Activated naive CD4-positive, alpha-beta T cell treated with anti-CD3 and anti-CD28 coated beads for 36 hours (primary cell): ENCODE measurements at places on chromosomes 6 and 20. TPM values are rescaled to one million over a fixed set of nuclear protein-coding genes. Genes with fewer than 3 reads are reported as not detected.

Gene LTB
- total RNA-seq = 50.5 TPM

DNA sequence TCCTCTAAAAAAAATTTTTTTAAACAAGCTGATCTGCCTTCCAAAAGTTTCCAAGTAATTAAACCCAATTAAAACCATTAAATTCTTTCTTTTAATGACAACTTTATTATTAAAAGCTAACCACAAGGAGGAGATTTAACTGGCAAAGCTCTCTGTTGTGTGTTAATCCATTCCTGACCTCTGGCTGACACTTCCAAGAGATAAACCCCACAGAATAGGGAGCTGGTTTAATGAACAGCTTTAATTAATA lies 230.8 kb downstream of the EYA2 start:
- no peak overlapping the region for H3K4me3 ChIP-seq
- DNase-seq = no peak

Gene KIF25
- total RNA-seq = not detected

- H3K4me1 ChIP-seq = no peaks in the 10 kb centered on the region
- no peak for DNase-seq
- no peak overlapping the region for H3K27ac ChIP-seq
- no peaks in the 10 kb centered on the region for H3K36me3 ChIP-seq
- H3K4me3 ChIP-seq = no peak overlapping the region
- H3K27me3 ChIP-seq = peaks cover 4% of the 10 kb centered on the region
Measured at GRCh38 chr6:134753001-134753400, 196.9 kb downstream of the ALDH8A1 start.

- H3K4me1 ChIP-seq = no peaks in the 10 kb centered on the region
- H3K36me3 ChIP-seq = no peaks in the 10 kb centered on the region
- no peak for DNase-seq
- H3K27ac ChIP-seq = no peak overlapping the region
Measured at GRCh38 chr20:60565083-60565482, 606.9 kb downstream of the CDH26 start.

GRCh38 chr6:29723262-29723665 lies at the start of gene HLA-F:
TSS of gene HLA-F (plus strand) at chr6:29723434. CDS start at chr6:29723464, 30 bp downstream.
- H3K4me3 ChIP-seq = peak within 1 kb of the TSS; percentile 90
- DNase-seq = peak; percentile 93
- H3K27ac ChIP-seq = peak within 1 kb of the TSS; percentile 97
- no peaks in the 10 kb centered on the region for H3K27me3 ChIP-seq

DNA sequence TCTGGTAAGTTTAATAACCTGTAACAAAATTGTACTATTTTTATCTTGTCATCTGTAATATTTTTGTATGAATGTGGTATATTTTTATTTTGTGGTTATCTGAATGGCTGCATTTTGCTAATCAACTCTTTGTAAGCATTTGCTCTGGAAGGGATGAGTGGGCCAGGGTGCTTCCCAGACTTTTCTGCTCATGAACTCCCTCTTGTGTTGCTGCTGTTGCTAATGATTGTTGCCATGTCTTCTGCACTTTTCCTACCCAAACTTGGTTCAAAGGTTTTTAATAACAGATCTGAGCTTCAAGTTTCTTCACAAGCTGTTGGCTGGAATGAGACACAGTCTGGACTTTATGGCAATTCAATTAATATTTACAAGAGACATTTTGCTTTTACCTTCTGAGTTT lies 1005.7 kb downstream of the HACE1 start:
- H3K27ac ChIP-seq = no peak overlapping the region
- no peak for DNase-seq
- H3K4me1 ChIP-seq = no peaks in the 10 kb centered on the region
- H3K4me3 ChIP-seq = no peak overlapping the region
- H3K27me3 ChIP-seq = no peaks in the 10 kb centered on the region

GRCh38 chr6:161027385-161027784 lies 35.8 kb downstream of the MAP3K4 start:
- H3K36me3 ChIP-seq = peaks cover 20% of the 10 kb centered on the region
- H3K27ac ChIP-seq = no peak overlapping the region
- H3K4me3 ChIP-seq = no peak overlapping the region
- H3K27me3 ChIP-seq = no peaks in the 10 kb centered on the region

- no peak overlapping the region for H3K27ac ChIP-seq
- no peaks in the 10 kb centered on the region for H3K27me3 ChIP-seq
- H3K4me3 ChIP-seq = no peak overlapping the region
- DNase-seq = no peak
- peaks cover 36% of the 10 kb centered on the region for H3K36me3 ChIP-seq
Measured at GRCh38 chr6:144160431-144161005, 10.2 kb downstream of the STX11 start.

DNA sequence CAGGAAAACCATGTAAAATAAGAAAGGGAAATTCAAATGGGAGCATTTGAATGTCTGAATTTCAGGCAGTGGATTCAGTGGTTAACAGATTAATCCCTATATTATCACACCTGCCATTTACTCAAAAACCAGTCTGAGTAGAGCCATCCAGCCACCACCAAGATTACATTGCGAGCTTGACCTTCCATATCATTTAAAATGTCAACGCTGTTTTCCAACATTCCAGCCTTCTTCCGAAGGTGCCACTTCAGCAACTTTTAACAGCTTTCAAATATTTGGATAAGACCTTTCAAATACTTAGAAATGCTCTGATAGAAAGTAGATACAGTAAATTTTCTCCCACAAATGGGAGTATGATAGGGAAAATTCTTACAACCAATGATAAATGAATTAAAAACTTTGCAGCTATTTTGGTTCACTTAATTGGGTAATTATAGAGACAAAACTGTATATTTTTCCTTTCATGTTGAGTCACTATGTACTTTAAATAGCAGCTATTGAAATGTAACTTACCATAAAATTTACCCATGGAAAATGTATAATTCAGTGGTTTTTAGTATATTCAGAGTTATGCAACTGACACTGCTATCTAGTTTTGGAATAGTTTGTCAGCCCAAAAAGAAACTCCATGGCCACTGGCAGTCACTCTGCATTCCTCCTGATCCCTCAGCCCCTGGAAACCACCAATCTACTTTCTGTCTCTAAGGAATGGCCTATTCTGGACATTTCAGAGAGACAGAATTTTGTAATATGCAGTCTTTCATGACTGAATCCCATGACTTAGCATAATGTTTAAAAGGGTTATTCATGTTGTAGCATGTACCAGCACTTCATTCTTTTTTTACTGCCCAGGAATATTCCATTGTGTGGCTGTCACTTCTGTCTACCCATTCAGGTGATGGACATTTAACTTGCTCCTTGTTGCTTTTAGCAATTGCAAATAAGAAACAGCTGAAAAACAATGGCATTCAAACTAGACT lies 21.5 kb downstream of the EZR start:
- no peak for DNase-seq
- peaks cover 89% of the 10 kb centered on the region for H3K4me1 ChIP-seq
- peak overlapping the region; percentile 32 for H3K4me3 ChIP-seq
- peak overlapping the region; percentile 78 for H3K27ac ChIP-seq
- peaks cover 15% of the 10 kb centered on the region for H3K36me3 ChIP-seq

DNA sequence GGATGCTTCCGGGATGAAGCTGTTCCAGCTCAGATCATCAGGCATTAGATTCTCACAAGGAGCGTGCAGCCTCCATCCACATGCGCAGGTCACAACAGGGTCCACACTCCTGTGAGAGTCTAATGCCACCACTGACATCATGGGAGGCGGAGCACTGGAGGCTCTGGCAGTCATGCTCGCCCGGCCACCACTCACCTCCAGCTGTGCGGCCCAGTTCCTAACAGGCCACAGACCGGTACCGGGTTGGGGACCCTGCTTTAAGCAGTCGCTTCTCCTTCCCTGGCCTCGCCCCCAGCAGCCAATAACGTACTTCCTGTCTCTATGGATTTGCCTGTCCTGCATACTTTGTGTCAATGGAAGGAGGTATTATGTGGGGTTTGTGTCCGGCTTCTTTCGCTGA lies 236.8 kb downstream of the TAF4 start:
- no peaks in the 10 kb centered on the region for H3K4me1 ChIP-seq
- peaks cover 11% of the 10 kb centered on the region for H3K27me3 ChIP-seq
- H3K4me3 ChIP-seq = no peak overlapping the region
- no peak for DNase-seq
- no peak overlapping the region for H3K27ac ChIP-seq

Gene GJA1
- 0.29 TPM for total RNA-seq

GRCh38 chr6:151807513-151808370 lies at the start of gene ESR1:
TSS of gene ESR1 (plus strand) at chr6:151807682. CDS start at chr6:151807913, 231 bp downstream.
- peak; percentile 26 for DNase-seq
- peaks cover 43% of the 10 kb centered on the region for H3K27me3 ChIP-seq
- H3K36me3 ChIP-seq = no peaks in the 10 kb centered on the region
- H3K4me3 ChIP-seq = peak within 1 kb of the TSS; percentile 69
- H3K27ac ChIP-seq = no peak within 1 kb of the TSS
- peaks cover 13% of the 10 kb centered on the region for H3K4me1 ChIP-seq

Gene LCA5
- total RNA-seq = 0.22 TPM

- no peaks in the 10 kb centered on the region for H3K4me1 ChIP-seq
- H3K4me3 ChIP-seq = no peak overlapping the region
- no peak for DNase-seq
- H3K27me3 ChIP-seq = no peaks in the 10 kb centered on the region
- H3K36me3 ChIP-seq = no peaks in the 10 kb centered on the region
- H3K27ac ChIP-seq = no peak overlapping the region
Measured at GRCh38 chr6:123635567-123635966, 1.2 kb downstream of the TRDN start.

DNA sequence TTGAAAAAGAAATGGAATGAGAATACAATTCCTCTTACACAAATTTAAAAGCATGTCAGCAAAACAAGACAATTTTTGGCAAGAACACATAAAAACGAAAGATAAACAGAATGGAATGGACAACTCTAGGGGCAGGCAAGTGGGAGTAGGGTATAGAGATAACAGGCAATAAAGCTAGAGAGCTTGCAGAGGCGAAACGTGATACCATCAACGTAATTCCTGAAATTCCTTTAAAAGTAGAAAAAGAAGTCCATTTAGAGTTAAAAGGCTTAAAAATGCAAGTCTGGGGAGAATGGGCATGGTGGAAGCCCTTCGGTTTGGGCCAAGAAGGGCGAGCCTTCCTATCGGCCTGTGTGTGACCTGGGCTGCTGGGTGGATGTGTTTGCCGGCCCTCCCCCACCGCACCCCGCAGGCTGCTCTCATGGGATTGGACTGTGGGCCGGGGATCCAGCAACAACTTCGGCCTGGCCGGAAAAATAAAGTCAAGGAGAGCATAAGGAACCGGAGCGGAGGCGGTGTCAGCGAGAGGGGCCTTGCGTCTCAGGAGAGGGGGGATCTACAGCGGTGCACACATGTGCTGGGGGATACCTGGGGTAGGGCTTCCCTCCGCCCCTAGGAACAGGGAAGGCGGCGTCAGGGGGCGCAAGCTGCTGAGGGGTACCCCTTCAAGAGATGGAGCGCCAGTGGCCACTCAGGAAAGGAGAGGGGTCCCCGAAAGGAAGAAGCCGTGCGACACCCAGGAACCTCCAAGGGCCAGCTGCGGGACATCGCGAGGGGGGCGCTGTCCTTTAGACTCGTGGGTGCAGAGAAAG lies 4.1 kb downstream of the TMEM239 start:
- H3K4me3 ChIP-seq = peak overlapping the region; percentile 18
- no peaks in the 10 kb centered on the region for H3K36me3 ChIP-seq
- H3K4me1 ChIP-seq = peaks cover 21% of the 10 kb centered on the region
- peaks cover 14% of the 10 kb centered on the region for H3K27me3 ChIP-seq
- peak; percentile 4 for DNase-seq

- no peak overlapping the region for H3K4me3 ChIP-seq
- no peaks in the 10 kb centered on the region for H3K4me1 ChIP-seq
- DNase-seq = no peak
- no peaks in the 10 kb centered on the region for H3K27me3 ChIP-seq
- H3K27ac ChIP-seq = no peak overlapping the region
- H3K36me3 ChIP-seq = no peaks in the 10 kb centered on the region
Measured at GRCh38 chr6:154112181-154112809, 73.3 kb downstream of the OPRM1 start.

DNA sequence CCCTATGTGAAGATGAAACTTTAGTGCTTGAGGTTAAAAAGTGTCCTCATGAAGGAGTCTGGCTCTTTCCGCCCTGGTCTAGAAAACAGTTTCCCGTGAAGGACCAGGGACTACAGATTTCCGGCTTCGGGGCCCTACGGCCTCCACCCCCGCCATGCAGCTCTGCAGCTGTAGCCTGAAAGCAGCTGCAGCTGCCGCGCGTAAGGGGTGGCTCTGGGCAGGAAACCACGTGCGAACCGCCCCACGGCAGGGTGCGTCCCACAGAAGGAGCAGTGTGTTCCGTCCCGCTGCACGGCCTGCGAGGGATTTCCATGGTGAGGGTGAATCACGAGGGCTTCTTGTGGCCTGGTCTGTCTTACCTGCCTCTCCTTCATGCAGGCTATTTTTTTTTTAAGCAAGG lies 117.0 kb downstream of the ERMARD start:
- H3K36me3 ChIP-seq = no peaks in the 10 kb centered on the region
- peaks cover 11% of the 10 kb centered on the region for H3K4me1 ChIP-seq
- no peak overlapping the region for H3K4me3 ChIP-seq
- no peaks in the 10 kb centered on the region for H3K27me3 ChIP-seq

Gene CST7
- 37.8 TPM for total RNA-seq

Gene PACRG
- not detected for total RNA-seq

GRCh38 chr20:53579266-53579580 lies 14.4 kb downstream of the ZNF217 start:
- peak; percentile 45 for DNase-seq
- peak overlapping the region; percentile 71 for H3K4me3 ChIP-seq
- H3K27me3 ChIP-seq = no peaks in the 10 kb centered on the region
- H3K4me1 ChIP-seq = peaks cover 91% of the 10 kb centered on the region
- peak overlapping the region; percentile 92 for H3K27ac ChIP-seq
- peaks cover 65% of the 10 kb centered on the region for H3K36me3 ChIP-seq

Gene EEF1E1
- total RNA-seq = 71.2 TPM
